ENCODE measurements at places on chromosomes 7 and 10. TPM values are rescaled to one million over a fixed set of nuclear protein-coding genes. Genes with fewer than 3 reads are reported as not detected.

MMD2 gene
- not detected for total RNA-seq

EBLN1 gene
- total RNA-seq: not detected

TMEM140 gene
- 16.5 TPM for total RNA-seq

PDK4 gene
- total RNA-seq: 299 TPM

ADIRF gene
- total RNA-seq: 55.1 TPM

AKR1C4 gene
- not detected for total RNA-seq

PNLIP gene
- 2.1 TPM for total RNA-seq

RTKN2 gene
- 0.14 TPM for total RNA-seq

TAF6 gene
- total RNA-seq: 43.3 TPM

NRBF2 gene
- 10.2 TPM for total RNA-seq

SRPK2 gene
- total RNA-seq: 40.3 TPM
